RWPE1 (cell line): ENCODE measurements at places on chromosomes 16 and 17.

DNA sequence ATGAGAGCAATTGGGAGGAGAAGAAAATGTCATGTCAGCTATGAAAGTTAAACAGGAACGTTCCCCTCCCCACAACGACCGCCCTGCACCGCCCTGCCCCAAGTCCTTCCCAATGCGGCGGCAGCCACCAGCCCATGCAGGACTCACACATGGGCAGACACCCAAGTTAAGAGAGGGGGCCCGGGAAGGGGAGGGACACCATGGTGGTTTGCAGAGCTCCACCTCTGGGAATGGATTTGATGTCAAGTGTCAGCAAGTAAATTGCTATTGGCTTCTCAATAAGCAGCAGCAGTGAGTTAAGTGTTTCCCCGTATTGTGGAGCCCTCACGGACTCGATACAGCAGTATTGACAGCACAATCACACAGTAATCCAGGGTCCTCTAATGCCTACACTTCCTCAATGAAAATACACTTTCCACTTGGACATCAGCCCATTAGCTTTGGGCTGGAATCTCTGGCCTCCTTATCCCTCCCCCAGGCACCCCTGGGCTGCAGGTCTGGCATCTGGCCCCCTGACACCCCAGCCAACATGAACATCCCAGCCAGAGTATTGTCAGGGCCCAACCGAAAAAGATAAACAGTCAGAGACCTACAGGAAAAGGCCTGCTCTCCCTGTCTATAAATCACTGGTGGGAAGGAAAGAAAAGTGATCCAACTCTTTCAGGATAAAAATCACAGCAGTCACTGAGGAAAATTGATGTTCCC, 22.6 kb downstream of the ZFHX3 start:
- no peak for DNase-seq

DNA sequence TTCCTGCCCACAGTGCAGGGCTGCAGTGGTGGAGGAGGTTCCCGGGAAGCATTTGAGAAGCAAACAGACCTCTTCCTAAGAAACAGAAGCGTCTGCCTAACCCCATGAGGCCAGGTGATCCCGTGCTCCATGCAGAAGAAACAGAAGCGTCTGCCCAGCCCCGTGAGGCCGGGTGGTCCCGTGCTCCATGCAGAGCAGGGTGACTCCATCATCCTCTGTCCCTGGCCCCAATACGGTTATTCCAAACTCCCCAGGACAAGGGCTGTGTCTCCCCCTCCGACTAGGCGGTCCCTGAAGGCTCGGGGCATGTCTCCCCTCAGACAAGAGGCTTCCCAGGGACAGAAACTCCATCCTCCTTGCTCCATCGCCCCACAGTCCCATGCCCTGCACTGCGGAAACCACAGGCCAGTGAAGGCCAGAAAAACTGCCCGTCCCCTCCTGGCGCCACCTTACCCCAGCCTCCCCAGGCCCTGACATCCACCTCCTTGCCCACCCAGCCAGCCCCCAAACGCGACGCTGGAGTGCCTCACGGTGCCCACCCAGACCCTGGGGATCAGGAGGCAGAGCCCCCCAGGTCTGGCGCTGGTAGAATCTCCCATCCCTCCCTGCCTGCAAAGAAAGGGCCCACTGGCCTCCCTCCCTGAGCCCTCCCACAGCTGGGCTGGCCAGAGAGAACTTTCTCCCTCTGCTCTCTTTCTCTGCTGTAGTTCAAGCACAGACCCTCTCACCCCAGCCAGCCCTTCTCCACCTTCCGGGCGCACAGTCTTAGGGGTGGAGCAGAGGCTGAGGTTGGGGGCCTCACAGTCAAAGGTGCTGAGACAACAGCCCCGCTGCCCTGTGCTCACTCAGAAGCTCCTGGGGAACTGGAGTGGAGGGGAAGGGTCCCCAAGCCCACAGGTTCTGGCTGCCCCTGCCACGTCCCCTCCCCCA, 30.6 kb upstream of the KRT17 start:
- no peak for DNase-seq

DNA sequence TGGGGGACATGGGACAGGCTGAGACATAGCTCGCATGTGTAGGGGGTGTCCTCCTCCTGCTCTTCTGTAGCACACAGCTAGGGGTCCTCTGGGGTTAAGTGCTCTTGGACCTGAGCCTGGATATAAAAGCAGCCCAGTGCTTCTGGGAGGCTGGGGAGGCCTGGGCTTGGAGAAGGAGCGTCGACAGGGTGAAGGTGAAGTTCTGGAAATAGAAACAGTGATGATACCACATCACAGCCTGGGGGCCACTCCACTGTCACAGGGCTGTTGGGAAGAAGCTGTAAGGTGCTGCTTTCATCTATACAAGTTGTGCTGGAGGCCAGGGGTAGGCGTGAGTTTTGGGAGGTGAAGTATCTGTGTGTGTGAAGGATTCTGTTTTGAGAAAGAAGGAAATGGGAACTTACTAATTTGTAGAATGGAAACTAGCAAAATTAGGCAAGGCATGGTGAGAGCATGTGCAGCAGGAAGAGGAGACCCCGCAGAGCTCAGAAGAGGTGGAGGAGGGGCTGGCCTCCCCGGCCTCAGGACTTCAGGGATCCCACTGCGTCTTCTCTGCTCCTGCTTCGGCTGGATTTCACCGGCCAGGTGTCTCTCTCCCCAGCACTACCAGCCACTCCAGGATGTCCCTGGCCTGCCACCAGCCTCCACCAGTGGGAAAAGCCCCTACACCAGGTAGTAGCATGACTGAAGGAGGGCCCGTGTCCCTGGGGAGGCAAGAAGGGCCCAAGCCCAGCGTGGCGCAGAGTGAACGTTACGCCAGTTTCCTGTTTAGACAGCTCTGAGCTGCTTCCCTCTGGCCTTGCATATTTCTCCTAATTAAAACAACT, 19.4 kb downstream of the PLCG2 start:
- no peak for DNase-seq

GRCh38 chr16:72474501-72475123, 302.7 kb upstream of the PMFBP1 start:
- DNase-seq, result no peak

DNA sequence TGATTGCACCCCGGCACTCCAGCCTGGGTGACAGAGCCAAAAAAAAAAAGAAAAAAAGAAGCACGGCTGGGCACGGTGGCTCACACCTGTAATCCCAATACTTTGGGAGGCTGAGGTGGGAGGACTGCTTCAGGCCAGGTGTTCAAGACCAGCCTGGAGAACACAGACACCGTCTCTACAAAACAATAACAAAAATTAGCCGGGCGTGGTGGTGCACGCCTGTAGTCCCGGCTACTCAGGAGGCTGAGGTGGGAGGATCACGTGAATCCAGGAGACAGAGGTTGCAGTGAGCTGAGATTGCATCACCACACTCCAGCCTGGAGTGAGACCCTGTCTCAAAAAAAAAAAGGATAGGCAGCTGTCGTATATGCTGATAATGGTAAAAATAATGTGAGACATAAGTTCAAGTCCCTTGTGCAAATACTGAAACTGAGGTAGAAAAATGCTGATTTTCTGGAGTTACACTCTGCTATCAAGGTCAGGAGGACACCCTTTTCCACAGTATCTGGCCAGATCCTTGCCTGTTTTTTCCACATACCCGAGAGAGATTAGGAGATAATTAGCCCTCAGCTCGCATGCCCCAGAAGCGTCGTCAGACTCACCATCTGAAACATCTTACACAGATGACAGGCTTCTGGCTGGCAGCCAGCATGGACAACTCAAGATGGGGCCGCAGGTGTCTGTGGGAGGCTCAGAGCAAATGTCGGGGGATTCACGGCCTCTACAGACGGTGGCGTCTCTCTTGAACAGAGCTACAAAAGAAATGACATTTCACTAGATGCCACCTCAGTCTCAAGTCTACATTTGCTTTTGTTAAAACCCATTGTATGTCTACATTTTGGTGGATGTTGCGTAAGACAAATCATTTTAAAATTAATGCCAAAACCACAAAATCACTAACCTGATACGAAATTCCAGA, 36.8 kb downstream of the WDR45B start:
- no peak for DNase-seq

DNA sequence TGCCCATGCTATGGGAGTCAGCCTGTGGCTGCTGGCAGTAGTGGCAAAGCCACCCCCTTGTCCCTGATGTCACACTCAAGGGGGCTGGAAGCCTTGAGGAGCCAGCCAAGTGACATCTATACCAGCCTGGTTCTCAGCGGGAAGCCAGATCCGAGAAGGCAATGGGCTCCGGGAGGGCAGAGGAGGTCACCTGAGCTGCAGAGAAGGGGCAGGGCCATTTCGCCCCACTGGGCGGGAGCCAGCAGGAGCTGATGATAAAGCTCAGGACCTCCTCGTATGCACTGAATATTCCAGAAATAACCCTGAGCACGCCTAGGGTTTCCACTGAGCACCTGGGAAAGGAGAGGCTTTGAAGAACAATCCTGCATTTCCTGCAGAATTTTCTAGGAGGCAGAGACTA, 19.0 kb downstream of the MRPS23 start:
- no peak for DNase-seq

GRCh38 chr17:65405563-65405962, 155.9 kb downstream of the AXIN2 start:
- DNase-seq, result no peak

- DNase-seq, result no peak
Observed at GRCh38 chr16:17526956-17527937, 56.5 kb upstream of the XYLT1 start.

GRCh38 chr17:55212880-55213279, 51.9 kb upstream of the HLF start:
- DNase-seq, result no peak

DNA sequence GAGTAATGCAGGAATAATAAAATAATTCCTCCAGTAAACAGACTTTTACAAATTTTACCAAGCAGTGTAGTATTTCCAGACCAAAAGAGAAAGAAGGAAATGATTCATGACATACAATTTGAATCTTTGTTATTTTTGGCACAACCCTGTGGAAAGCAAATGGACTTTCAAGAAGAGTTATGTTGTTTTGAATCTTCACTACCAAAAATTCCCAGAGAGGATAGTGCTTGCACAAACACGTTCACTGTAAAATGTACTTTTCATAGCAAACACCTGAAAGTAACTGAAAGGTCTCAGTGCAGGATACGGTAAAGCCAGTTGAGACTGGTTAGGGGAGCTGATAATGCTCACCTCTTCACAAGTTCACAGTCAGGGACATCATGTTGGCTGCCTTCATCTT, 107.1 kb downstream of the USP22 start:
- DNase-seq, result peak; percentile 60

GRCh38 chr17:49193513-49194296, 16.7 kb downstream of the GNGT2 start:
- peak; percentile 20 for DNase-seq

GRCh38 chr17:12421646-12422306, 243.9 kb upstream of the MYOCD start:
- DNase-seq, result no peak

DNA sequence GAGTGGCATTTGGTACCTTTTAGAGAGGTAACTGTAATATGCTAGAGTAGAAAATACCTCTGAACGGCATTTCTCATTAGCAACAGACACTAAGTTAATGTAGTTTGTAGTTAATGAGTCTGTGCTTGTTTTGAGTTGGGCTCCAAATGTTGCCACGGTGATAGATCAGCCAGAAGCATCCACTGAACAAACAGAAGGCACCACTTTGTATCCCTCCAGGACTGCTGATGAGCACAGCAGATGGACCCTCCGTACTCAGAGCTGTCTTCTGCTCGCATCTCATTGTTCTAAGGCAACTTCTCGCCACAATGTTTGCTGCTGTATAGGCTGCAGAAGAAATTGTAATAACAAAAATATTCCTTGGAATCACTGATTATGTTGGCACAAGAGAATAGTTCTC, 56.1 kb downstream of the TNRC6C start:
- DNase-seq, result no peak

GRCh38 chr16:57045694-57046381, 46.5 kb upstream of the CPNE2 start:
- peak; percentile 36 for DNase-seq

DNA sequence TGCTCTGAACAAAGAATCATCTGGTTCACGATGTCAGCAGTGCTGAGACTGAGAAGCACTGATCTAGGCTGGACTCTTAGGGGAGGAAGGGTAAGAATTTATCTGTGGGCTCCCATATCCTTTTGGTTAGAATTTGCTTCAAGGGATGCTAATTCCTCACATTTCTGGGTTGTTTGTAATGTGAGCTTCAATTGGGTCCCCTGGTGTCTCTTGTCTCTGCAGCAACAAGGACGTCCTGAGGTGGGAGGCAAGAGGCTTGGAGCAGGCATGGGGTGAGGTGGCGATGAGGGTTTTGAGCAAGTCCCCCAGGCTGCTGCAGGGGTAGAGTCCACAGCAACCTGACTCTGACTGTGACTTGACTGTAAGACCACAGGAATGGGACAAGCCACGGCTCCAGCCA, 213.8 kb upstream of the NLRP1 start:
- no peak for DNase-seq

DNA sequence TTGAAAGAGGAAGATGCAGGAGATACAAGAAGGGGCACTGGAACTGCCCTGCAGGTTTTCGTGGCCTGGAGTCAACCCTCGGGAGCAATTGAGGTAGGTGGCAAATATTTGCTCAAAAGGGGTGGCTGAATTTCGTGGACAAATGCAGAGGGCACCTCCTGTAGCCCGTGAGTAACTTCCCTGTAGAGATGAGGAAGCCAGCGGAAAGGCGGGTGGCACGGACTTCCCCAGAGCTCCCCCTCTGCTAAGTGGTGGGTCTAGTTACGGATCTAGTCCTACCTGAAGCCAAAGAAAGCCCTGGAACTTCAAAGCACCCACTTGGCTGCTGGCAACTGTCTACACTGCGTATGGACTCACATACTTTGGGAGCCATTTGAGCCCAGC, 1.0 kb upstream of the ATP2C2 start:
- no peak for DNase-seq

GRCh38 chr17:62805234-62805633, 2.9 kb downstream of the MARCHF10 start:
- no peak for DNase-seq

- no peak for DNase-seq
Observed at GRCh38 chr16:53507464-53508179, 4.6 kb upstream of the AKTIP start.

DNA sequence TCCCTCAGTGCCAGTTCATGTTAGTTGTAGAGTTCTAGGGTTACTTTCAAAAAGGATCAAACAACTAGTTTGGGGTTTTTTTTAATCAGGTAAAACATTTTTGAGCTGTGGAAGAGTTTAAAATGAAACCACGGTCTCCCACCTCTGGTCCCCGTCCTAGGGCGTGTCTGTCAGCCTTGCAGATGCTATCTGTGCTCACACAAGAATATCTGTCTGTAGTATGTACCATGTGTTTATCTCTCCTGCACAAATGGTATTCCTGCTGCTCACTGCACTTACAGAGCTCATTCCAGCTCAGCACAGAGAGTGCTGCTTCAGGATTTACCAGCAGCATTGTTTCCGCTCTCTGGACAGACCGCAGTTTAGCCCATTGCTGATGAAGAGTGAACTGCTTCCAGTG, 38.9 kb downstream of the UBN1 start:
- no peak for DNase-seq
